Sciatic nerve (tissue), 2 donors: ENCODE measurements at places on chromosomes 7 and 10. TPM values are rescaled to one million over a fixed set of nuclear protein-coding genes. Genes with fewer than 3 reads are reported as not detected.

Gene GNAT3
- not detected for total RNA-seq

Gene PON1
- not detected for total RNA-seq

Gene AGR2
- total RNA-seq: 0.40 TPM

Gene URGCP
- 42.8 TPM for total RNA-seq

Gene STK32C
- total RNA-seq: 11.1 TPM

Gene SAP25
- 13.6 TPM for total RNA-seq

Gene NPY4R2
- total RNA-seq: not detected

Gene CALHM1
- not detected for total RNA-seq

Gene CFAP69
- total RNA-seq: 36.1 TPM

Gene BTBD16
- 0.89 TPM for total RNA-seq

Gene TWIST1
- 14.7 TPM for total RNA-seq

Gene PDE6C
- total RNA-seq: not detected

Gene UMAD1
- total RNA-seq: 18.6 TPM

Gene NFE2L3
- 3.8 TPM for total RNA-seq

Gene TMEM225B
- total RNA-seq: 3.5 TPM

Gene STEAP4
- 189 TPM for total RNA-seq

Gene CDH23
- 20.1 TPM for total RNA-seq

Gene SFTPD
- 0.36 TPM for total RNA-seq

Gene FAM25C
- total RNA-seq: not detected

Gene NPSR1
- not detected for total RNA-seq

Gene SEMA4G
- 15.3 TPM for total RNA-seq

Gene CTNNA3
- total RNA-seq: 89.6 TPM

Gene AKR1C2
- 97.9 TPM for total RNA-seq

Gene SYT15
- 17.1 TPM for total RNA-seq

Gene OR2A7
- 3.7 TPM for total RNA-seq

Gene MCM10
- 0.45 TPM for total RNA-seq
